ENCODE measurements at places on chromosomes 12 and 14.

DNA sequence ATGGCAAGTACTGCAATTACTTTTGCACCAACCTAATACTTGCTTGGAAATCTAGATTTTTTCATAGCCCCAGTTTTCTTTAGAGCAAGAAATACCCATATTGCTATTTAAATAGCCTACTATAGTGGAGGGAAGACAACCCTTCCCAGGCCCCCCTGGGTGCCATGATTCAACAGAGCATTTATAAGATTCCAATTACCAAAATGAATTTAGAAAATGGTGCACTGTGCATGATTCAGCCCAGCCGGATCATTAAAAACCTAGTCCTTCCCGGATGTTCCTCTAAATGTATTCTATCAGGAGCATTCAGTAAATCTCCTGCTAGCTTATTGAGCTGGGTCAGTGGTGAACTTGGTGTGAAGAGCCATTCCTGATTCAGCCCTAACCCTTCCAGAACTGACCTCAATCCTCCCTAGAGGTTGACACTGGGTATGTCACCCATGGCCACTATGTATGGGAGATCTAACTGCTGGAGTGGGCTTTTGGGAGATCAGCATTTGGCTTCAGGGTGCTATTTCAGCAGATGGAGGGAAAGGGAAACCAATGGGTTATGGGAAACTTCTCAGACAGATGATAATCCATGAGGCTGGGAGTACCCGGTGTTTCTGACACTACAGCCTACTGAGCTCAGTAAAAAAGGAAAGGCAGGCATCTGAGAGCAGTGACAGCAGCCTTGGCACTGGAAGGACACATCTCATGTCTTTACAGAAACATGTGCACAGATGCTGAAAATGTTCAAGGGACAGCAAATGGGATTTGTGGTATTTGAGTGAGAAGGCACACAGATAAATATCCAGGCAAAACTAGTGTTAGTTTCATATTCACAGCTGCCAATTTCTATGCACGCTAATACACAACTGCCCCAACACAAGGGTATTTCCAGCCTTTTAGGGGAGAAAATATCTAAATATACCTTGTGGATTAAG, 258.9 kb downstream of the DPF3 start:
- no peak for DNase-seq

- no peak for DNase-seq
Measured at GRCh38 chr12:14416658-14417057, 51.2 kb downstream of the ATF7IP start.

GRCh38 chr12:58668871-58669270, 251.4 kb downstream of the LRIG3 start:
- DNase-seq: no peak

DNA sequence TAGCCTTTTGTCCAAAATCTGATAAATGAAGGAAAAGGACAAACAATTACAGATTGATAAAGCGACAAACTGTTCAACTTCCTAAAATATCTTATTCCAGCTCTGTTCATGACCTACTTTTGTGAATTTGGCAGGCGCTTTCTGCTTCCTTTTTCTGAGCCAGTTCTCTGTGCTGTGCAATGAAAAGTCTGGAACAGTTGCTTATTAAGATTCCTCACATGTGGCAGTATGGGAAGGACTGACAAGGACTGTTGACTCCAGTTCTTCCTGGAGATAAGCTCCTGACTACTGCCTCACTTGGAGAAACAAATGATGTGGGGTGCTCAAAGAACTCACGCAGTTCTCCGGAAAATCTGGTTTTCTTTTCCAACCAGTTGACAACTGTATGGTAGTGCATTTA, 58.3 kb upstream of the ANP32D start:
- no peak for DNase-seq

- no peak for DNase-seq
Measured at GRCh38 chr14:36511981-36512584, 7.9 kb downstream of the NKX2-1 start.

DNA sequence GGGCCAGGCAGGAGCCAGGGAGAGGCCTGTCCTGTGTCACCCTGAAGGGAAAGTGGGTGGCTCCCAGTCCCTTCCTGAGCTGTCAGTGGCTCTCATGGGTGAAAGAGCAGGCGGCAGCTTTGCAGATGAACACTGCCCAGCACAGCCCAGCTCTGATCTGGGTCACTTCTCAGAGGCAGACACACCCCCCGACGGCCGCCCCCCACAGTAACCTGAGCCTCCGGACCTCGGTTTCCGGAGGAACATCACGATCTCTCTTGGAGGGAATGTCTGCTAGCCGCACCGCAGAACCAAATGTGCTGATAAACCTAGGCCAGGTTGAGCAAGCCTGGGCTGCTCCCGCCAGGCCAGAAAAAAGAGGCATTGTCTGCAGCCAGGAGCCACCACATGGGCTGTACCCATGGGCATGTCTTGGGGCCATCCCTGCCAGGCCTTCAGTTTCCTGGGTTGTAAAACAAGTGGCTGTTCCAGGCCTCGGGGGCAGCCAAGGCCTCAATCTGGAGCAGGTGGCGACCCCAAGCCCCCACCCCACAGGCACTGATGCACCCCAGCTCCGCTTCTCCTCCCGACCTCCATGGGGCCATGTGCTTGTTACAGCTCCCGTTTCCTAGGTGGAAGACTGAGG, 57.6 kb downstream of the NCOR2 start:
- no peak for DNase-seq

- peak; percentile 92 for DNase-seq
Measured at GRCh38 chr12:100266585-100266834, 369 bp downstream of the DEPDC4 start.
